ENCODE measurements at places on chromosomes 4 and X.

DNA sequence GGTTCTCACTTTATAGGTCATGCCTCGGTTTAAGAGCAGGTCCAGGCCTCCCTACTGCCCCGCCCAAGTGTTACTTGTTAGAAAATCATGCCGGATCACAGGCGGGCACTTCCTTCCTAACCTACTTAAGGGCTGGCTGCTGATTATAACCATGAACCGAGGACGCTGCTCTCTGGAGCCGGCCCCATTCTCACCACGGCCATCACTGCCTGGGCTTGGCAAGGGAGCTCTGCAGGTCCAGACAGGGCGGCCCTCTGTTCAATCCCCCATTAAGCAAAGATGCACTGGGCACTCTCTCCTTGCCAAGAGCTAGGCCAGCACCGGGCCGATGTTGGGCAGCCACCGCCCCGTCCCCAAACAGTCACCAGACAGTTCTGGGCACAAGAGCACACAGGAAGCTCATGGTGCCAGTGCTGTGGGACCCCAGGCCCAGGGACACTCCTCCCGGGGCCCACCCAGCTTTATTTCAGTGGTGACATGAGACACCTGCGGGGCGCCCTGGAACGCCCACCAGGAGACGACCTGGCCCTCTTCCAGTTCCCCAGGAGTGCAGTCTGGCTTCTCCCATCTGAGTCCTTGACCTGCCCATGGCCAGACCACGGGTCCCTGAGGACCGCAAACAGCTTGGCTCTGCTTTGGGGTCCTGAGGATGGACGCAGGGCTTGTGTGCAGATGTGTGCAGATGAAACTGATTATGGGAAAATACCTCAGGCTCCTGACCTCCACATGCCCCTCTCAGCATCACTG is 44.0 kb downstream of the ABLIM2 start:
- DNase-seq: no peak

GRCh38 chr4:71239365-71239764 is 99.5 kb upstream of the SLC4A4 start:
- no peak for DNase-seq

DNA sequence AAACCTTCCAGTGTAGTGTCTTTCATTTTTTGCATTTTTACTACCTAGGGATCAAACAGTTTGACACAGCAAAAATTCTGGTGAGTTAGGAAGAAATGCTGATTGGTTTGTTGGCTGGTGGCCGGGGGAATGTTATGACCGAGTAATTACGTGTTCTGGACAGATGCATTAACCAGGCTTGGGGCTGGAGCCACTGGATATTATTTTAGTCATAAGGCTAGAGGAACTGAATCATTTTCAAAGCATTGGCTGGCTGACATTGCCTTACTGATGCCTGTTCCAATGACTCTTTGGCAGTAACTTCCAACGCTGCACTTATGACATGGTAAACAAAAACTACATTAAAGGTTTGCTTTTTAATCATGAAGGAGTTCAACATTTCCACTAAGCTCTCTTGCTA is 84.6 kb downstream of the FBXO8 start:
- DNase-seq: no peak

- no peak for DNase-seq
These were observed 93.0 kb downstream of the USP9X start for GRCh38 chrX:41178201-41178600.

- DNase-seq: peak; percentile 38
These were observed 334.5 kb upstream of the SLC7A11 start for GRCh38 chr4:138576684-138577083.

GRCh38 chrX:10090319-10090718 is 66.5 kb upstream of the CLCN4 start:
- no peak for DNase-seq

DNA sequence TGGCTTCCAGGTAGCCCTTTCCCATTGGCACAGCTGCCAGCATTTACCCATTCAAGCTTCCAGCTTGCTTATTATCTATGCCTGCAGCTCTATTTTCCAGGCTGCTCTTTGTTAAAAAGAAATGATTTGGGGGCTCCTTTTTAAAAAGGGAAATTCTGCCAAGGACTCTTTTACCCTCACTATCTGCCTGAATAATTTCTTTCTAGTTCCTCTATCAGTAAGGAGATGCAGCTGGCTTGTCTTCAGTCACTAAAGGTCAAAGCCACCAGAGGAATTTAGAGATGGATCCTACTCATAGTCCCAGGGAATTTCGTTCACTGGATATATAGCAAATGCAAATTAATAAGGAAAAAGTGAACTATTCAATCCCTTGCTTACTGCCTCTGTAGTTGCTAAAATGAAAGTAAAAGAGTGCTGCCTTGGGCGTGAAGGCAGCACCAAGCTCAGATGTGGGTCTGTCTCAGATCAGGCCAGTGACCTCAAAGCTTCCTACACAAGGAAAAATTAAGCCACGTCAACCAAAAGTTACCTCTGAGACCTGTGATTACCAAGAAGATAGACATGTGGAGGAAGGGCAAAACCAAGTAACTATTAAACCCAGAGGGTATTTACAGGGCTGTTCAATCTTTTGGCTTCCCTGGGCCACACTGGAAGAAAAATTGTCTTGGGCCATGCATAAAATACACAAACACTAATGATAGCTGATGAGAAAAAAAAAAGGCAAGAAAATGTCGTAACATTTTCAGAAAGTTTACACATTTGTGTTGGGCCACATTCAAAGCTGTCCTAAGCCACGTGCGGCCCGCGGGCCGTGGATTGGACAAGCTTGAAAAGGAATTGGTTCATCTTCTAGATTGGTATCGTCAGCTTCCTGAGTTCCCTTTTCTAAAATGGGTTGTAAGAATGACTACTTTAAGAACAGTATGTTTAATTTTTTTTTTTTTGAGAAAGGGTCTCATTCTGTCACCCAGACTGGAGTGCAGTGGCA is 5.3 kb downstream of the ARSF start:
- no peak for DNase-seq

DNA sequence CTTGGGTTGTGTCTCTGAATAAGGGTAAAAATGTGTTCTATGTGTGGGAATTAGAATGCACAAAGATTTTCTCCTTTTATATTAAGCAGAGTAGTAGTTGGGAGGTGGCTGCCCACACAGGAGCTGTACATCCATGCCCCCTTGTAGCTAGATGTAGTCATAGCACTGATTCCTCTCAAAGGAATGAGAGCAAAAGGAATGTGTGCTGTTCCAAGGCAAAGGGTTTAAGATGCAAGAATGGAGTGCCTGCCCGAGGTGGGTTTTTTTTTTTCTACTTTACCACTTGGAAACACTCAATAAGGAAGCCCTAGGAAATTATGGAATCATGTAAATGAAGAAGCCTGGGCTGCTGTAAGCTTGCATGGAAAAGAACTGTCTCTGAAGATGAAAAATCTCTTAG is 2183.2 kb upstream of the AGA start:
- no peak for DNase-seq

DNA sequence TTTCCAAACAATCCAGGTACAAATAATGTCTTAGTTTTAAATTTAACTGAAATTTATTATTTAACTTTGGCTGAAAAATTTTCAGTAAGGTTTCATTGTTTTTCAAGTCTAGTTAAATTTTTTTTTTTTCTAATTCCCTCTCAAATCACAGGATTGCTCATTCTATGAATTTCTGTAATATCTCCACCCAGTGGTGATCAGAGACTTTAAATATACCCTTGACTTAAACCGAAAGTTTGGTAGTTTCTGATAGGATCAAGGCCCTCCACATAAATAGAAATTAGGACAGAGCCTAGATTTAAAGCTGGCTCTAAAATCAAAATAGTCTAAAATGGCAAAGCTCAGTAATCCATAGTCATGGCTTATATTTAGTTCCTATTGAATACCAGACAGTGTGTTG is 175.4 kb downstream of the TBCK start:
- no peak for DNase-seq
